ENCODE measurements at places on chromosomes 5 and 9.

DNA sequence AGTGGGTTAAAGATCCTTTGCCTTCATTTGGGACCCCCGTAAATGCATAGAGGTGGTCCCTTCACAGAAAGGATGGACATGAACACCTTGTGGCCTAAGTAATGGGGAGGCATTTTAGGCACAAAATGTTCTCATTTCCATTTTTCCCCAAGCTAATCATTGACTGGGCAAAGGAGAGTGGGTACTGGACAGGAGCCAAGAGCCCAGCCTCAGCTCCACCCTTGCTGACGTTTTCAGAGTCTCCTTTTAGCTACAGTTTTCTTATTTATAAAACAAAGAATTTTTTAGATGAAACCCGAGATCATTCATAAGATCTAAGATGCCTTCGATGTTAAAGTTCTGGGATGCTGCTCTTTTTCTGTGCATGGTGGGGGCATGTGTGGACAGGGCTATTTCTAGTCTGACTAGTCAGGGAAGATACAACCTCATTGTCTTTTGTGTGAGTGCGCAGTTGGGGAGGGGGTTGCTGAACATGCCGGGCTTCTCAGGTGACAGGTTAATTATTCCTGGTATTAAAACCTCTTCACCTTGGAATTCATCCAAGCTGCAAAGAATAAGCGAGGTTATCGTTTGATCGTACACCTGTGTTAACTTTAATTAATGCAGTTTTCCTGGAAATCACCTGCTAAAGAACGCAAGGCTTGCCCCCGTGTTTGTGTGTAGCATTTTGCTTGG is 48.4 kb downstream of the ADAMTS16 start:
- DNase-seq = no peak

- DNase-seq = no peak
These were observed 128.7 kb downstream of the C5orf15 start for GRCh38 chr5:133839721-133840120.

DNA sequence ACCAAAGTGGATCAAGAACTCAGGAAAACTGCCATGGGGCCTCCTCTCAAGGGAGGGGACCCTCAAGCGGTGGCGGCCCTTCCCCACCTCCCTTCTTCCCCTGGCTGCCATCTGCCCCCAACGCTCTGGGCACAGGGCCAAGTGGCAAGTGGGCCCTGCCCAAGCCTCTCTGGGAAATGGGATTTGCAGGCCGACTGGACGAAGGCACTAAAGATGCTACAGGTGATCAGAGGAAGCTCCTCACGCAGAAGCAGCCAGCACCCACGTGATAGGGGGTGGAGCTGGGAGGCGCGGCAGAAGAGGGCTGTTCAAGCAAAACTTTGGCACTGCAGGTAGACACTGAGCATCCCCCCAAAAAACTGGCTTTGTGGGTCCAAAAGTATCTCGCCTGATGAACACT is 52.7 kb upstream of the UBTD2 start:
- no peak for DNase-seq

DNA sequence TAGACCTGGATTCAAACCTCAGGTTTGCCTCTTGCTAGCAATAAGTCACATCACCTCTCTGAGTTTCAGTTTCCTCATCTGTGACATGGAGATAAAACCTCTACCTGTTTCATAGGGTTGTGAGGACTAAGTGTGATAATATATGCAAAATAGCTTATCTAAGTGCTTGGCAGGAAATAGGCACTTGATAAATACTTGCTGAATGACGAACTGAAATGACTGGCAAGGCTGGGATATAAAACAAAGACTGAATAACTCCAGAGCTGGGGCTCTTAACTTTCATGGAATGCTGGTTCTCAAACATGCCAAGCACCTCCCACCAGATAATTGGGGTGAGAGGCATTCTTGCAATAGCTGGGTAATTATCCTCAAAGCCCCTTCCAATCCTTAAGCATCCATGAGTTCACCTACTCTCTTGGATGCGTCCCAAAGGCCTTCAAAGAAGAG is 87.6 kb downstream of the ADRB2 start:
- no peak for DNase-seq

DNA sequence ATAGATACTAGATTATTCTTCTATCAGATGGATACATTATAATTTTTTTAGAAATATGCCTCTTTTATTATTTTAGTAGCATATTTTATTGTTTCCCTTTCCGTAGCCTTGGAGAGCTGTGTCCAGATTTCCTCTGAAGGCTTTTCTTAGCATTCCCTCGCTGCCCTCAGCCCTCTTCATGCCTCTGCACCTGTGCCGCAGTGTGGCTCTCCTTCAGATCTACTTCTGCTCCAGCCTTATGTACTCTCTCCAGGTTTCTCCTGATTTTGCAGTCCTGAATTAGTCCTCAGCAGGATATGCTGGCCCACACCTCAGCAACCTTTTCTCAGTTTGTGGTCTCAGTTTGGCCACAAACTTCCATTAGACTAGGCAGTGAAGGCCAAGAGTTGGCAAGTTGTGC is 1052.0 kb downstream of the TAF11L14 start:
- DNase-seq = no peak

DNA sequence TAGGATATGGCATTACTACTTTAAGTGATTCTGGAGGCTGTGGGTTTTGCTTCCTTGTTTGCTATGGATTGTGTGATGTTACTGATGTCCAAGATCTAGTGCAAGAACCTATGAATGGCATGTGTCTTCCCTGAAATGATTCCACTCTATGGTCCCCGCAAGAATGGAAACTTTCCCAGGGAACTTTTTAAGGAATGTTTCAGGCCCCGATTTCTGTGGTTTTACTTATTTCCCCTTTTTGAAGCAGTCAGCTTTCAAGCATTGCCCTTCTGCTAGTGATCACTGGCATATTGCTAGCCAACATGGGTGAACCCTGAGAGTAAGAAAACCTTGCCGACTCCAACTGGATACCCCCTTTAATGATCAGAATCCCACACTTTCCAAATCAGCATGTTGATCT is 26.6 kb upstream of the CD180 start:
- DNase-seq = no peak

GRCh38 chr9:134629586-134630392 is 11.8 kb upstream of the COL5A1 start:
- no peak for DNase-seq

- DNase-seq = no peak
These were observed 116.5 kb upstream of the DAPK1 start for GRCh38 chr9:87381050-87381711.

- no peak for DNase-seq
These were observed 54.6 kb upstream of the RXRA start for GRCh38 chr9:134271338-134272301.

DNA sequence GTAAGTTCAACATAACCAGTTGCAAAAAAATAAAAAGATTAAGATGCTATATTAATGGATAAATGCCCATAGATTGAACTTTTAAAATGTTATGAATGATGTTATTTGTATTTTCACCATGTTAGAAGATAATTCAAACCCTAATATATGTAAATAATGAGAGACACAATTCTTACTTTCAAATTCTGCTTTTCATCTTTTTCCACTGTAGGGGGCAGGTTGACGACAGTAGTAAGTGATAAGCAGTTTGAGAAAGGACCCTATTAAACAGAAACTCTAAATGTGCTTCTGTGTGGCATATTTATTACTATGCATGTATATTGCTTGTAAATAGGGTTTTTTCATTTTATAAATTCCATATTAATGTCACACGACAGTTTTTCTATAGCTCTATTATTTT is 591.1 kb downstream of the SEMA5A start:
- DNase-seq = no peak

DNA sequence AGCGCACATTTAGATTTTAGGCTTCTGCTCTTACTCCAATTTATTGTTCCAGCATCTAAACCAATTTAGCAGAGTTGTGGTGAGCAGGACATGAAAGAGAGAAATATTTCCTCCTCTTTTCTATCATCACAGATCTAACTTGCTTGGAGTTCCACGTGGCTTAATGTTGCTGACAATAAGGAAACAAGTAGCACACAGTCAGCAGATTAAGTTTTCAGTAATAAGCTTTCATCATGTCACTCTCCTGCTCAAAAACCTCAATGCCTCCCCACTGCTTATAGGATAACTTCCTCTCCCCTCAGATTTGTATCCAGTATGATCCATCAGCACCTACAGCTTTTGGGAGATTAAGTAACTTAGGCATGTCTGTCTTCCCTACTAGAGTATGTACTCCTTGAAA is 10.4 kb upstream of the SSBP2 start:
- no peak for DNase-seq

- DNase-seq = no peak
These were observed 254.5 kb downstream of the PBX3 start for GRCh38 chr9:126001581-126002225.

Data from GM18507 (cell line).